HCT116 (cell line): ENCODE measurements at places on chromosomes 3 and 15.

DNA sequence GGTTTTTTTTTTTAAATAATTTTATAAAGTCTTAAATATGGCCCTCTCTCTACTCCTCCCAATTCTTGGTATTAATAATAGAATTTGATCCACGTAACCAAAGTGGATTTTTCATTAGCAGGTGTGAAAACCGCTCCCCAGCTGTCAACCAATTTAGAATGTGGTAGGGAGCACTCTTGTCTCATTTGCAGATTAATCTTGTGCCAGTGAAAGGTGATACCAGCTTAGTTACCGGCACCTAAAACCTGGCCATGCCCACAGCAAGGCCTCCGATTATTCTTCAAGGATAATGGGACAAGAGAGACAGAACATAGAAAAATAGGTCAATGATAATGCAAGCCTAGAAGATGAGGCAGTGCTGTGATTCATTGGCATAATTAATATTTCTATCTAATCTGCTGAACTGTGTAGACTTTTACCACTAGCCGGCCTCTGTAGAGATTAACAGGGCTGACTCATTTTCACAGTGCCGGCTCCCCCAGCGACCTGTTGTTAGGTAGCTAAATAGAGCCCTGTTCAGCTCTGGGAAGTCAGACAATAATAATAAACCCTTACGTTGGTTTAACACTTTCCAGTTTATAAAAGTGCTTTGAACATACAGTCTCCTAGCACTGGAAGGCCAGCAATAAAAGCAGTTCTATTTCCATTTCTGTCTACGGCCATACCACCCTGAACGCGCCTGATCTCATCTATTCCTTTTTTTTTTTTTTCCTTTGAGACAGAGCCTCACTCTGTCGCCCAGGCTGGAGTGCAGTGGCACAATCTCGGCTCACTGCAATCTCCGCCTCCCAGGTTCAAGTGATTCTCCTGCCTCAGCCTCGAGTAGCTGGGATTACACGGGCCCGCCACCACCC, 102.9 kb downstream of the SHQ1 start:
- no peak for DNase-seq

DNA sequence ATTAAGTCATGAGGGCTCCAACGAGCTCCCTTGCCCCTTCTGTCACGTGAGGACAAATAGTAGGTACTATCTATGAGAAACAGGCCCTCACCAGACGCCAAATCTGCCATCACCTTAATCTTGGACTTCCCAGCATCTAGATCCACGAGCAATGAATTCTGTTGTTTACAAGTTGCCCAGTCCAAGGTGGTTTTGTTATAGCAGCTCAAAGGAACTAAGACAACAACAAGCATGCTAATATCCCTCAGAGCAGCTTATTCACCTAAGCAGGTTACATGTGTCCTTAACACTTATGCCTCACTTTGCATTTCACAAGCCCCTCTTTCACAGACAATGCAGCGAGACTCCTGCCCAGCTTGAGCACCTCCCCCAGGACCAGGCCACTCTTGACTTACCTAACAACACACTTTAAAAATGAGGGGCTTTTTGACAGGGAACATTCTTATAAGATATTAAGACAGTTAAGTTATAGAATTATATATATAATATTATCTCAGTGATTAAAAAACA, 219.5 kb downstream of the PLCH1 start:
- no peak for DNase-seq

DNA sequence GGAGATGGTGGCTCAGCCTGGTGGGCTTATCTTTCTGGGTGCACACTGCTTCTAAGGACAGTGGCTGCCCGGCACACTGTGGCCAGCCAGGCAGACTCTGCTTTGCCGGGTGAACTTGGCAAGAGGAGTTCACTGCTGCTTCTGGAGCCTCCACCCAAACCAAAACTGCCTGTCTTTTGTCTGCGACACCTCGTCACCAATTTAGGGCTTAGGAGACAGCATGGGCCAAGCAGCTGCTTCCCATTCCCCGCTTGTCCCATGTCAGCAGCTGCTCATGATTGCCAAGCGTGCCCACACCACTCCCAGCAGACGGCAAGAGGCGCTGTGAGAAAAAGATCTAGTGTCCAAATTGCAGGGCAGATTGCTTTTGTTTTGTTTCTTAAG, 57.3 kb downstream of the LSM3 start:
- DNase-seq, result no peak

- DNase-seq, result no peak
These were observed 1080.8 kb downstream of the TUSC7 start for GRCh38 chr3:117790235-117790987.

- DNase-seq, result no peak
These were observed 50.6 kb downstream of the SMARCC1 start for GRCh38 chr3:47731061-47731460.

DNA sequence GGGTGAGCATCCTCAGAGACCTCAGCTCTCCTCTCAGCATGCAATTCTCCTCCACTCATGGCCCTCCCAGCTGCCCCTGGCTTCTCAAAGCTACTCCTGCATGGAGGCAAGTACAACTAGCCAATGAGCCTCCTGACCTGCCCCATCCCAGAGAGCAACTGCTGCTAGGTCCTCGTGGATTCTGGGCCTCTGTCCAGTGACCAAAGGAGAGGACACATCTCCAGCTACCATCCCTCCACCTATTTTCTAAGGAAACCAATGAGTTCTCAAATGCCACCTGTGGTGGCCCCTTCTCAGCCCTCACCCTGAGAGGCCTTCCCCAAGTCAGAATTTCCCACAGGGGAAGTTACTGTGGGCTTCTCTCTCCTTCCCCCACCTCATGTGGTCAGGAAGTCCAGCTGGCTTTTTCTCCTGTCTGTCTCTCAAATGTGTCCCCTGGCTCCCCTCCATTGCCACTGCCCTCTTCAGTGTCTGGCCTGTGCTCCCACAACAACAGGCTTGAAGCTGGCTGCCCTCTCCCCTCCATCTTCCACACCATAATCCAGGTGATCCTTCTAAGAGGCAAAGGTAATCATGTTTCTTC, 43.0 kb downstream of the LIPC start:
- DNase-seq, result no peak

DNA sequence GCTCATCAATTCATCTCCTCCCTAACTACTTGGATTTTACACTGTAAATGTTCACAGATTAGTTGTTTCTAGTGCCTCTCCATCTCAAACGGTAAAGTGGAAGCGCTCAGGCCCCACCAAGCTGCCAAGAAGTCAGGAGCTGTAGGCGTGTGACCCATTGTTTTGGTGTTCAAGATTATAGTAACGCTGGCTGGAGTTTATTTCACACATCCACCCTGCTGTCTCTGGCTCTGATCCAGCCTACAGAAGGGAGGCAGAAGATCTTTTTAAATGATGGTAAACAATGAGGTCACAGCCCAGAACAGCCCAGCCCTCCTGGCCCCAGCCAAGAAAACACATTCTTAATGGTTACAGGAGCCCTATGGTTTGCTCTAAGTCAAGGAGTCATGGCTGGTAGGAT, 25.7 kb upstream of the GALNT15 start:
- no peak for DNase-seq

DNA sequence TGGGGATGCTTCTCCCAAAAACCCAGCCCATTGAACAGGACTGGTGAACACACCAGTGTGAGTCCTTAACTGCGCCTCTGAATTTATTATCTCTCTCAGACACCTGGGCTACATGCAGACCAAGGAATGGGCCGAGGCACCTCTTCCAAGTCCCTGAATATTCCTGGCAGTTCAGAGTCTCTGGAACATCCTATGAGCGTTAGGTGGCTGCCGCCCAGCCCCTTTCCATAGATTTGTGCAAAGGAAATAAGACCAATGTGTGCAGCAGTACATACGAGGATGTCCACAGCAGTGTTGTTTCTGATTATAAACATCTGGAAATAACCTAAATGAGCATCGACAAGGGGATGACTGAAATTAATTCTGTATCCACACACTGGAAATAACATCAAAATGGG, 104.9 kb upstream of the RPL32 start:
- no peak for DNase-seq

GRCh38 chr3:188890572-188891270, 281.1 kb upstream of the TPRG1 start:
- DNase-seq, result no peak

DNA sequence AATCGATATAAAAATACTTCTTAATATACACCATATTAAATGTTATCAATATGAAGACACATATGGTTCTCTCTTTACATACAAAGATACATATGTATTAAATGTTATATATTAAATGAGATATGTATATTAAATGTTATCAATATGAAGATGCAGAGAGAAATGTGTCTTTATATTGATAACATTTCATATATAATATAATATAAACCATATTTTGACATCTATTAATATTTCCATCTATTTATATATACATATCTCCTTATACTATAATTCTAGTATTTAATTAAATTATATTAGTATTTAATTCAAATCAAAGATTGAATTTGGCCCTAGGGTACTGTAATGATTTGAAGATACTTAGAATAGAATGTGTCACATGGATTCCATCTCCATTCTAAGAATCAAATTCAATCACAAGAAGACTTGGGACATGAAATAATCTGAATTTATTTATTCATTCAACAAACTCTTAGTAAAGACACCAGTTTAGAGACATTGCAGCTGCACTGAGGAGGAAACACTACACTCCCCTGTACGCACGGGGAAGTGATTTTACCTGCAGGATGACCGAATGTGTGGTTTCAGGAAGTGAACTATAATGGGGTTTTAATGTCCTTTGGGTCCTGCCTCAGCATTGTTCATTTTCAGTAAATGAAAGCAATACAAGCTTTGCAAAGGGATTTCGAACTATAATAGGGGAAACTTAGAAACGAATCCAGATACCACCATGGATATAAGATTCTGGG, 365.1 kb downstream of the MECOM start:
- DNase-seq, result no peak

DNA sequence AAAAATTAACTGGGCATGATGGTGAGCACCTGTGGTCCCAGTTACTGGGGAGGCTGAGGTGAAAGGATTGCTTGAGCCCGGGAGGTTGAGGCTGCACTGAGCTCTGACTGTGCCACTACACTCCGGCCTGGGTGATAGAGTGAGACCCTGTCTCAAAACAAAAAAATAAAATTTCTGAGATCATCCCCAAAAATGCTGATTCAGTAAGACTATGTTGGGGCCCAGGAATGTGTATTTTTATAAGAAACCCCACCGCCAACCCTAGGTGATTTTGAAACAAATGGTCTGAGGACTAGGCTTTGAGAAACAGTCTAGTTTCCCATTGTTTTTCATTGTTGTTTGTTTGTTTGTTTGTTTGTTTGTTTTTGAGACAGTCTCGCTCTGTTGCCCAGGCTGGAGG, 4.1 kb downstream of the SLC27A2 start:
- DNase-seq, result no peak

- DNase-seq, result no peak
These were observed 37.6 kb upstream of the FBN1 start for GRCh38 chr15:48682942-48683651.

GRCh38 chr3:128372281-128372680, 94.4 kb downstream of the DNAJB8 start:
- DNase-seq, result no peak

- no peak for DNase-seq
These were observed 1.8 kb downstream of the TLNRD1 start for GRCh38 chr15:81002331-81003096.

DNA sequence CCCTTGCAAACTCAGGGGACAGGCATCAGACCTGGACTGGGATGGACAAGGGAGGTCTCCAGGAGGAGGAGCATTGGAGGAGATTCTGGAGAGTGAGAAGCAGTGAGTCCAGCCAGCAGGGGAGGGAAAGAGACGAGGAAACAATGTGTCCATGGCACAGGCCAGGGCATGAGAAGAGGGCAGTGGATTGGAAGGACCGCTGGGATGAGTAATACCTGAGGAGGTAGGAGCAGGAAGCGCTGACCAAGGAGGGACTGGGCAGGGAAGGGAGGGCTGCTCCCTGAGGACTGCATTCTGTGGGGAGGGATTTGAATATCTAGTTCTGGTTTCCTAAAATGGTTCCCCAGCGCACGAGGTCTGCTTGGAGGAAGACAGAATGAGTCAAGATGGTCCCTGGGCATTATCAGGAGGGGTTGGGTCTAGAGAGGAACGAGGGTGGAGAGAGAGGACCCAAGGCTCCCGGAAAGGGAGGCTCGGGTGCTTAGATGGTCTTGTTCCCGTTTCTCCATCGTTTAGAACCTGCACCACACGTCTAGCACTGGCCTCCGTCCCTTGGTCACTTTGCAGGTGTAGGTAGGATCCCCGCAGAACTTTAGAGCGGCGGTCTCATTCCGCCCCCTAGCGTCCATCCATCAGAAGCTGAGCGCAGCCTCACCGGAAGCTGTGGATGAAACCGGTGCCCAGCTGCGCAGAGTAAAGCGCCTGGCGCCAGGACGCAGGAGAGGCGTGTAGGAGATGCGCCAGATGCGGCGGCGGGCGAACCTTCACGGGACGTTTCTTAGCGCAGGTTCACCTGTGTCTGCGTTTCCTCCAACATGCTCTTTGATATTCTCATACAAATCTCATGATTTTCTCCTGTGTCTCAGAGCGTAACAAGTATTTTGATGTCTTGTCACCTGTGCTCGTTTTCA, 190.7 kb upstream of the NDN start:
- no peak for DNase-seq

GRCh38 chr15:65423976-65424679, 1.4 kb upstream of the IGDCC4 start:
- DNase-seq, result no peak

DNA sequence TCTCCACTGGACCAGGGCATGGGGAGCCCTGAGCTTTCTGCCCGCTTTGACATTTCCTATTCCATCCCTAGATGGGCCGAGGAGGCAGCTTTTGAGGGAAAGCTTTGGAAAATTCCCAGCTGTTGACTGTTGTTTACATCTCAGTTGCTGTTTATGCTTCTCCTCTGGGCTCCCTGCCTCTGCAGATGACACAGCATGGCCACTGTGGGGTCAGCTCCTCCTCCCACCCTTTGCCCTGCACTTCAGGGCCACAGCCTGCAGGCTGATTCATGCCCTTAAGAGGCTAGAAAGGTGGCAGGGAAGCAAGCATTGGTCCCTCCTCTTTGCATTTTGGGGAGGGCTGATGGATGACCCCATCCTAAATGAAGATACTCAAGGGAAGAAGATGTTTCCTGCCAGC, 8.5 kb upstream of the CTXND1 start:
- DNase-seq, result no peak

DNA sequence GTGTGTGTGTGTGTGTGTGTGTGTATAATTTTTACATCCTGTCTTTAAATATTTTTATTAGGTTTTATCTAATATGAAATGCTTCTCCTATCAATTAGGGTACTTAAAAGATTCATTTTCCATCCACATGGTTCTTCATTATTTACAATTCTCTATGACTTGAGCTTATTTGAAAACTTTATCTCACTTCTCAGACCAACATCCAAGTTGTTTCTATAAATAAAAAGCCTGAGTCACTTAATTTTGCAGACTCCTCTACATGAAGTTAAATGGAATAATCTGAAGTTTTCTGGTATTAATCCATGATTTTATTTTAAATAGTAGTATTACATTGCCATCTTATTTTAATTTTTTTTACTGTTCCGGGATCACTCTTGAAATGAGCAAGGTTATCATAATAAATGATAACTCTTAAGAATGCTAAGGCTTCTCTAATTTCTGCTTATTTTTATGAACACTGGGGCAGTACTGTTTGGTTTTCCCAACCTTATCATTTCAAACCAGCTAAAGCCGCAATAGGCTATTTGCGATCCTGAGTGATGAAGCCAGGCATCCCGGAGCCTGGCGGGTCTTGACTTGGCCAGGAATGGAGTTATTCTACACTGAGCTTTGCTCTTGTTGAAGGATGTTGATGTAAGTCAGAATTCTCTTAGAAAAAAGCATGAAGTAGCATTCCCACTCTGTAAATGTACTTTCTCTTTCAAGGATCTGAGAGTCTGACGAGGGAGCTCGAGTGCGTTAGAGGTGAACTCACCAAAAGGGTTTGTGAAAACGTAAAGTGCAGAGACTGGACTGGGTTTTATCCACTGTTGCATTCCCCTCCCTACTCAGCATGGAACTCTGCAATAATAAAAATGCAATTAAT, 220.2 kb upstream of the LRTM1 start:
- DNase-seq, result no peak
